Glutamatergic neuron (in vitro differentiated cells): ENCODE measurements at places on chromosomes 6 and 20. TPM values are rescaled to one million over a fixed set of nuclear protein-coding genes. Genes with fewer than 3 reads are reported as not detected.

Gene PRDM13
- total RNA-seq = 13.9 TPM

Gene CALHM5
- total RNA-seq = 0.10 TPM

Gene KIZ
- total RNA-seq = 17.7 TPM

Gene SLC22A2
- total RNA-seq = not detected

Gene TNNC2
- total RNA-seq = 0.64 TPM

Gene RSPO4
- 0.86 TPM for total RNA-seq

Gene AGPAT1
- total RNA-seq = 136 TPM

Gene PI16
- total RNA-seq = not detected

Gene IMPG1
- 0.51 TPM for total RNA-seq

Gene EYA2
- 94.1 TPM for total RNA-seq

Gene OPRM1
- total RNA-seq = not detected

Gene CAPN11
- not detected for total RNA-seq

Gene TENT5A
- total RNA-seq = 2.7 TPM

Gene TMEM217
- total RNA-seq = not detected
